ENCODE measurements at places on chromosomes 6 and 20.
A peak's percentile ranks its signal among the peaks of the same experiment; 100 is the strongest.

DNA sequence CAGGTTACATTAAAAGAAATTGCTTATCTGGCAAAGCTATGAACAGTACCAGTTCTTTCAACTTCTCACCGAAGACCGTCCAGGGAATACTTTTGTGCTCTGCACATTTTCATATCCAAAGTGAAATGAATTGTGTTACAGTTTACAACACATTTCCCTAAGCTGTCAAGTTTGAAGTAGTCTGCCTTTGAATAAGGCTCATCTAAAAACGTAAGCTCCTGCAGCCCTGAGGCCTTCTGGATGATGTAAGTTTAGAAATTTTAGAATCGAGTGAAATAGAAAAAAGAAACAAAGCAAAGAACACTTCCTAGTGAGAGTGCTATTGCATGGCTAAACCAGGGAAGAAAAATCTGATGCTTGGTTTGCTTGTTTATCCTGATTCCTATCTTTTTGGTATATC is 653.8 kb downstream of the MMUT start:
- DNase-seq: no peak

DNA sequence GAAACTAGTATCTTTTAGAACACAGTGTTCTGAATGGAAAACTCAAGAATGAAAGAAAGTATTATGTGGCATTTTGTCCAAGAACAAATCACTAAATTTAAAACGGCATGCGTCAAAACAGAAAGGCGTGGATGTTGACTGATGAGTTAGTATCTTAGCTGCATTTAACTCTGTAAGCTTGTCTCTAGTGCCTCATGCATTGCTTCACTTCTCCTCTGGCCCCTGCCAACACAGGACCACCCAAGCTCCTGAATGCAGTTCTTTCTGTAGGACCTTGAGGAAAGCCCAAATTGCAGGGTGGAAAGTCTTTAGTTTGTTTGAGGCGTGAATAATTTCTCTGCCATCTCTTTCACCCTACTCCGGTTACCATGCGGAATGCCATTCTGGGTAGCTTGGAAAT is 632.2 kb downstream of the COL12A1 start:
- DNase-seq: no peak

- DNase-seq: no peak
Observed at GRCh38 chr6:145866456-145867396, 52.1 kb upstream of the FBXO30 start.

- peak; percentile 8 for DNase-seq
Observed at GRCh38 chr6:79076160-79076559, 1.9 kb downstream of the PHIP start.

- DNase-seq: no peak
Observed at GRCh38 chr20:805713-806112, 27.8 kb upstream of the FAM110A start.

- no peak for DNase-seq
Observed at GRCh38 chr20:23304616-23305015, 46.0 kb upstream of the NXT1 start.

- DNase-seq: peak; percentile 66
Observed at GRCh38 chr6:3022765-3023662, 23.3 kb downstream of the NQO2 start.

DNA sequence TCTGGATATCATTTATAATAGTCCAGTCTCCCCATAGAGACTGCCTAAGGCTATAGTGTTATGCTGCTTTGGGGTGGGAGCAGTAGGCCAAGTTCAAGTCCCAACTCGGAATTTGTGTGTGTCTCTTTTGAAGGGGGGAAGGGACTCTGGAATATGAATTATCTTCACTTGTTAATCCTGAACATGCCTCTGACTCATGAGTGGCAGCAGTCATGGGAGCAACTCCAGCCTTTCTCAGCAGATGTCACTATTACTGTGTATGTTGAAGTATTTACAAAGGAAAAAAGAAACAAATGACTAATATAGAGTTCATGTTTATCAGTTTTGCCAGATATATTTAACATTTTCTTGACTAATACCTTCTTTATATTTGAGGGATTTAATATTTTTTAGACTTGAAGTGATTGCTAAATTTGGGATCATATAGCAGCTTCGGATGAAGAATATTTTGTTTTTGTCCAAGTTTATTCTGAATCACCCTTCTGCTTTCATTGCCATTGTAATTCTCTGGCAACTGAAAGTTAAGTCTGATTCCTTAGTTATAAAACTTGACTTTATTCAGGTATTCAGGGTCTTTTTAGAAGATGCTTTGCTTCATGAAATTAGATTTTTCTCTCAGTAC is 23.4 kb downstream of the FAM217A start:
- DNase-seq: no peak

DNA sequence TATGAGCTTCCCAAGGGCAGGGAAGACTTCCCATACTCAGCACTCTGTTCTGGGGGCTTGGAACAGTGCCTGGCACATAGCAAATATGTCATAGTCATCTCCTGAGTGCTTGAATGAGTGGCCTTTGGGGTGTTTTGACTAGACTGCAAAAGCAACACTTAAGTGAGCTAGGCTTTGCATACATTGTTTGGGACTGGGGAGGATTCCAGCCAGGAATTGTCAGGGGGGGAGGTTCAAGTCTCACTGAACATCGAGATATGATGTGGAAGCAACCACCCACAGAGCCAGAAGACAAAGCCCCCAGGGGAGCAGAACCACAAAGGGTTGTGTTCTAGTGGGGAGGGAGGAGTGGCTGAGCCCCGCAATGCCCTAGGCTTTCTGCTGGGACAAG is 98.4 kb downstream of the SYCP2 start:
- no peak for DNase-seq

DNA sequence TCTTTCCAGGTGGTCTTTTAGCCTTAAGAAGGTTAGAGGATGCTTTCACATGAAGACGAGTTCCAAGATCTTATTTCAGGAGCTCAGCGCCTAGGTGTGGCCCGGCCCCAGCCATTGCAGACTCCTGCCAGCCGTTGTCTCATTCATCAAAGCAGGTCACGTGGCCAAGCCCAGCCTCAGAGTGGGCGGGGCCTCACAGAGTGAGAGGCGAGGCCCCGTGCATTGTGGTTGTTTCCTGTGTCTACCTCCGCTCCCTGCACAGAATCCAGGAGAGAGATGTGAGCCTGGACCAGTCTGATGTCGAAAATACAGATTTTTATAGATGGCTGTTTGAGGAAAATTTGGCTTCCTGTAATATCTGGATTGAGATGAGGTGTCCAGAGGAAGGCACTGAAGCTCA is 49.2 kb upstream of the CST5 start:
- peak; percentile 42 for DNase-seq

DNA sequence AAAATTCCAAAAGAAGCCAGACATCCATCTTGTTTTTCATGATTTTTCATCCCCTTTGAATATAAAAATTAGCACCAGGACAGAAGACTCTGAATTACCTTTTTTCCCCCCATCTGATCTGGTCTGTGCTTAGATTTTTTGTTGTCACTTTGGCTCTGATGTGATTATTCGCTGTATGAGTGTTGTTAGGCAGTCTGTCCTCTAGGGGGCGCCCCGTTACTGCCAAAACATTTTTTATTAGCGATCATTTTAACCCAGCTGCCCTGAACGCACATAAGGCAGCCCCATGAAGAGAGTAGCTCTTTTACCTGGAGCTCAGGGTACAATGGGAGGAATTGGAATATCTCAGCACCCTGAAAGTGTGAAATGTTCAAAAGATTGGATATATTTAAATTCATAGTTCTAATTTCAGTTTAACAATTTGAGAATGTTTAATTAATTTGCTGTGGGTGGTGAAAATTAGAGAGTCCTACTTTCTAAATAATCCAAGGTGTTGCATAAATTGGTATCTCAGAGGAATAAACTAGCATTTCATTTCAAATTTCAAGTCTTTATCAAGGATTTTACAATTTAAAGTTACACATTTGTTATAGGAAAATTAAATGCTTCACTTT is 60.8 kb downstream of the PRPH2 start:
- DNase-seq: peak; percentile 85

DNA sequence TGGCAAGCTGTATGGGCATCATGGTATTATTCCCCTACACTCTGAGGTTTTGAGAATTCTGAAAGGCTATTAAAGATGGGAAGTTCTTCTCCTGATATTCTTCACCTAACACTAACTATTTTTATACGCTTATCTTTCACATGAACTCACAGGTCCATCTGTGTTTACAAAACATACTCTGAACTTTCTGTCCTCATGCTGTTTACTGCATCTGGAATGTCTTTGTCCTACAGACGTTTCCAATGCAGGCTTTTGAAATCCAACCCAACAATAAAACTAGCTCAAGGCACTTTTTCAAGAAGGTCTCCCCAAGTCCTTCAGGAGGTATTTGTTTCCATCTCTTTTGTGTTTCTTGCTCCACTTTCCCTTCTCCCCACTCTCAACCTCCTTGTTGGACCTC is 60.5 kb upstream of the MLIP start:
- no peak for DNase-seq

GRCh38 chr20:48478370-48478769 is 349.4 kb downstream of the PREX1 start:
- no peak for DNase-seq

DNA sequence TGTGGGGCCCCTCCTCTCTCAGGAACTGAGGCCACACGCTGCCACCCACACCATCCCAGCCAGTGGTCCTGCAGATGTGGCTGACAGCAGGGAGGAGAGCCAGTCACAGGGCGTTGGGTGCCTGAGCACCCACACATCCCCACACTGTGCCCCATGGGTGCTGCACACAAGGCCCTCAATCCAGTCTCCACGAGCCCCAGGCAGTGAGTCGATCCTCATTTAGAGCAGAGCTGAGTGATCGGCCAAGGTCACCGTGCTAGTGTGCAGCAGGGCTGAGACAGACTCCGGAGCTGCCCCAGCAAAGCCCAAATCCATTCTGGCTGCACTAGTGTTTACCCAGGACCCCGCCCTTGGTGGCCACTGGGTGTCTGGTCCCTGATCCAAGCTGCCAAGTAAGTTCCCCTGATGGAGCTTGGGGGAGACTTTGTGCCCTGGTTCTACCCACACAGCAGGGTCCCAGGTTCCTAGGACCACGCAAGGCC is 9.0 kb downstream of the C20orf203 start:
- no peak for DNase-seq

DNA sequence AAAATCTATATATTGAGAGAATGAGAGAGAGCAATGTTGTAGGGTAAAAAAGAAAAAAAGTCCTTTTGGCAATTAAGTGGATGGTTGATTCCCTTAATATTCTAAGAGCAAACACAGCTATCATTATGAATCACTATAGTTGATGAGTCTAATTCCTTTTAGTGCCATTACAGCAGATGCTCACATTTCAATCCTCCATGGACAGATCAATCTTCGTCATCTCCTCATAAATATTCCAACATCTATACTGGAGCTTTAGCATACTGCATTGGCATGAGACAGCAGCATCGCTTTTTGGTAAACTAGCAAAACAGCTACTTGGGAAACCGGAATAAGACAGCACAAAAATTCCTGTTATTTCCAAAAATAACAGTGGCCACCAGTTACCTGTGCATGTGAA is 796.7 kb downstream of the QKI start:
- DNase-seq: no peak

Measured in stimulated activated CD4-positive, alpha-beta T cell treated with anti-CD3 and anti-CD28 coated beads, Interleukin-15, amount 100 ng/mL, for 24 hours (primary cell).